NCI-H2081 treated with DMSO at 0.1 percent for 48 hours (cell line): ENCODE measurements at places on chromosomes 16 and 17.

- DNase-seq = no peak
These were observed 501.6 kb downstream of the MAF start for GRCh38 chr16:79098907-79099306.

- no peak for DNase-seq
These were observed 13.8 kb upstream of the ATP6V0C start for GRCh38 chr16:2499890-2500429.

- no peak for DNase-seq
These were observed 10.7 kb upstream of the SKAP1 start for GRCh38 chr17:48440669-48441068.

DNA sequence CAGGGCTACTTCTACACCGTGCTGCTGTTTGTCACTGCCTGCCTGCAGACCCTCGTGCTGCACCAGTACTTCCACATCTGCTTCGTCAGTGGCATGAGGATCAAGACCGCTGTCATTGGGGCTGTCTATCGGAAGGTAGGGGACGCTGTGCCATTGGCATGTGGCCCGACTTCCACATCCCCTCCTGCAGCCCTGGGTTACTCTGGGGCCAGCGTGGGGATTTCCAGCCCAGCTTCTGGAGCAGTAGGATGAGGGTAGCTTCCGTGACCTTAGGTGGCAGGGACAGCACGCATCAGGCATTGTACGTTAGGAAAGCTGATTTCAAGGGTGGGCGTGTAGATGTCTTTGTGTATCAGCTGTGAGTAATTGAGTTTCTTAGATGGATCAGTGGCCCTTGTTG is 96.5 kb downstream of the ABCC1 start:
- DNase-seq = no peak

DNA sequence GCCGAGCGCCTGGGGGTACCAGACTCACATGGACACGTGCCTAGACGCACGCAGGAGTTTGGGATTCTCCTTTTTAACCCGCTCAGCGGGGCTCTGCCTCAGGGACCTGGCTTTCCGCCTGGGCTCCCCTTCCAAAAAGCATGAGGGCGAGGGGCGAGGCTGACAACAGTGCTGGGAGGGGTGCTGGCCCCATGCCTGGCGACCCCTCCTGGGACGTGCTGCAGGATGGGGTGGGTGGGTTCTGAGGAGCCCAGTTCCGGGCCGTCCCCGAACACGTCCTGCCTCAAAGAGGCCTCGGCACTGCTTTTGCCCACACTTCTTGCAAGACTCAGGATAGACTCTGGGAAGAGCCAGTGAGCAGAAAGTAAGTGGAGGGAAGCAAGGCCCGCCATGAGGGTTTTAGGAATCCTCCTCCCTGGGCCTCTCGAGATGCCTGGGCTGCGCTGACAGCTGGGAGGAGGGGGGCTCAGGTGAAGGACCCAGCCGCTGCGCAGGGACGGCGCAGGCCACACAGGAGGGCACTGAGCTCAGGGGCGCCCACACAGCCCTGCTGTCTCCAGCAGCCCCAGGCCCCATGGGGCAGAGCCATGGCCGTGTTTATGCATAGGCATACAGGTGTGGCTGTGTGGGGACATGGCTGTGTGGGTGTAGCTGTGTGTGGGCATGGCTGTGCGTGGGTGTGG is 15.4 kb upstream of the PABPN1L start:
- no peak for DNase-seq

DNA sequence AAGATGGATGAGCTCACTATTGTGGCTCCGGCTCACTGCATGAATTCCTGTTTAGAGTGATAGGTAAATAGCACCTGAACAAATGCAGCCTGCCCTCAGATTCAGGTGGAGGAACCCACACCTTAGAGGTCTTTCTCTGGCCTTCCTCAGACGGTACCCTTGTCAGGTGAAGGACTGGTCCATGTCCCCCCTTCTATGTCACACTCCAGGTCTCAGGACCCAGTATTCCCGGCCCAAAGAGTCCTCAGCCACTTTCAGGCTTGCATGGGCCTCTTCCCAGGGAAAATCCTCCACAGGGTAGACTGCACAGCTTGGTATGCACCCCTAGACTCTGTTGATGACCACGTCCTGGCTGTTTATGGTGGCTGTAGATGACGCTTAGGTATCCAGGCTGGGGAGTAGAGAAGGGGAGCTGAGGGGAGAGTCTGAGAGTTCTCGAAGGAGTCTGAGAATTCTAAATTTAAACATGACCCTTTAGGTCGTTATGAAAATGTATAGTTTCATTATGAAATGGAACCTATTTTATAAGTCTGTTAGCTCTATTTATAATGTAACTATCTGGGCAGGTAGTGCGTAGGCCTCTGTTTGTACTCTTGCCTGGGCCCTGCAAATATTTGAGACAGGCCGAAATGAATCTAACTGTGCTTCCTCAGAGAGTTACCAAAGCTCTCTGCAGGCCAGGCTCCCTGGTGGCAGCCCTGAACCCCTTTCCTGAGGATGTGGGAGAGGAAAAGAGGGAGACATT is 32.5 kb upstream of the CCR7 start:
- DNase-seq = no peak

GRCh38 chr17:13740686-13741085 is 139.0 kb upstream of the HS3ST3A1 start:
- DNase-seq = no peak

- no peak for DNase-seq
These were observed 20.5 kb upstream of the SMPD3 start for GRCh38 chr16:68468842-68469241.

GRCh38 chr16:12811441-12812383 is 8.0 kb upstream of the CPPED1 start:
- no peak for DNase-seq

- no peak for DNase-seq
These were observed 41.4 kb upstream of the CLEC18A start for GRCh38 chr16:69909760-69910159.

DNA sequence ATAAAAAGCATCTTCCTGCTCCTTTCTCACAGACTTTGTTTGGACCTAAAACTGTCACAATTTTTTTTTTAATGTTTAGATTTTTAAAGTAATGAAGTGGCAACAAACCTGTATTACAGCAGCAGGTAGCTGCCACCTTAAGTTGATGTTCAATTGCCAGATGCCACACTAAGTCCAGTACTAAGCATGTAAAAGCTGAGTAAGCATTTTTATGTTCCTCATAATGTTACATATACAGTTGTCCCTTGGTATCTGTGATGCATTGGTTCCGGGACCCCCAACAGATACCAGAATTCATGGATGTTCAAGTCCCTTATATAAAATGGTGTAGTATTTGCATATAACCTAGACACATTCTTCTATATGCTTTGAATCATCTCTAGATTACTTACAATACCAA is 45.1 kb downstream of the TNRC6A start:
- no peak for DNase-seq

DNA sequence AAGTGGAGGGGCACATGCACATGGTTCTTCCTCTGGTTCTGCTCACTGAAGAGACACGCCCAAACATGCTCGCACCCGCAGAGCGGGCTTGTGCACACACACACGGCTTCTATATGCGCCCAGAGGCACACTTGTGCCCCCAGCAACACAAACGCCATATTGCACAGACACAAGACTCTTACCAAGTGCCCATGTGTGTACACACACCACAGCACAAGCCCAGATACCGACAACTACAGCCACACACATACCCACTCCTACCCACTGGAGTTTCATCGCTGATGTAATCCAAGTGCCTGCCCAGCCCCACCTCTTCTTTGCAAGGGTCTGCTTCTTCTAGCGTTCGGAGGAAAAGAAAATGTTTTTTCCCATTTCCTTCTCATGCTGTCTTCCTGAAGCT is 6.5 kb upstream of the PRR29 start:
- no peak for DNase-seq

DNA sequence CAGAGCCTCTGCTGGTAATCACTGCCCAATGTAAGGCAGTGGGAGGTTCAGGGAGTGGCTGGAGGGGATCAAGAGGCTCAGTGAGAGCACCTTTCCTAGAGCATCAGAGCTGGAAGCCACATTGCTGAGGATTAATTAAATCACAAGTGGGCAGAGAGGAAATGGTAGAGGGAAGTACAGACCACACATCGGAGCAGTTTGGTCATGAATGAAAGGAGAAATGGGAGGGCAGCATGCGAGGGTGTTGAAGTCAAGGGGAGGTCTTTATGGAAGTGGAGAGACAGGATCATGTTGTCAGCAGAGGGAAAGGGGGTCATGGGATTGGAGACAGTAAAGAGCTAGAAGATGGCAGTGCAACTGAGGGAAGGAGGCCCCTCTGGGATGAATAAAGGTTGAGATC is 2.3 kb downstream of the CCL17 start:
- DNase-seq = no peak

GRCh38 chr17:32451879-32452278 is 7.6 kb downstream of the PSMD11 start:
- no peak for DNase-seq

DNA sequence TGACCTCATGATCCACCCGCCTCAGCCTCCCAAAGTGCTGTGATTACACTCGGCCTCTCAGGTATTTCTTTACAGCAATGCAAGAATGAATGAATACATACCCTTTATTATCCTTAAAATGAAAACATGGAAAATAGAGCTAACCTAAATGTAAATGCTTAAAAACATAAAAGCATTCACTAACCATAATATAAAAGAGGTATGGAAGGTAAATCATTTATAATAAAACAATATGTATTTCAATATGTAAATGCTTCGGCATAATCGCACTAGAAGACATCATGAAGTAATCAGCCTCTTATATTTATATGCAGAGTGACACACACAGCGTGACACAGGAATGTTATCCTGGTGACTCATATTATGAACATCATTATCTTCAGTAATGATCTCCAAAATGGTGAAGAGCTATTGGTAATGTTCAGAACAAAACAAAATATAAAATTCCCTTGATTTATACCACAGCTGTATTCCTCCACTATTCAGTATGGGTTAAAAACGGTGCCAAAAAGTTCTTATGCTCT is 53.9 kb downstream of the AIPL1 start:
- no peak for DNase-seq

DNA sequence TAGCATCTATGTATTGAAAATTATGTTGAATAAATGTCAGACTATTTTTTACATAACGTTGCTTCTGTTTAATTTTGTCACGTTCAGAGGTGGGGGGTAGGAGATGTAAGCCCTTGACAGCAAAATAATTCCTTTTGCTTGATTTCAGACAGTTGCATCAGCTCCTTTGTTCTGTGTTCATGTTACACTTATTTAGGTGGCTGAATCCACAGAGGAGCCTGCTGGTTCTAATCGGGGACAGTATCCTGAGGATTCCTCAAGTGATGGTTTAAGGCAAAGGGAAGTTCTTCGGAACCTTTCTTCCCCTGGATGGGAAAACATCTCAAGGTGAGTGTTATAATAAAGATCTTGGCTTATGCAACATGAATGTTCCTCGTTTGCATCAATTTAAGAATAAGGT is 4.5 kb downstream of the HERPUD1 start:
- no peak for DNase-seq

- DNase-seq = no peak
These were observed 3.3 kb downstream of the CDK5R1 start for GRCh38 chr17:32490101-32490482.

DNA sequence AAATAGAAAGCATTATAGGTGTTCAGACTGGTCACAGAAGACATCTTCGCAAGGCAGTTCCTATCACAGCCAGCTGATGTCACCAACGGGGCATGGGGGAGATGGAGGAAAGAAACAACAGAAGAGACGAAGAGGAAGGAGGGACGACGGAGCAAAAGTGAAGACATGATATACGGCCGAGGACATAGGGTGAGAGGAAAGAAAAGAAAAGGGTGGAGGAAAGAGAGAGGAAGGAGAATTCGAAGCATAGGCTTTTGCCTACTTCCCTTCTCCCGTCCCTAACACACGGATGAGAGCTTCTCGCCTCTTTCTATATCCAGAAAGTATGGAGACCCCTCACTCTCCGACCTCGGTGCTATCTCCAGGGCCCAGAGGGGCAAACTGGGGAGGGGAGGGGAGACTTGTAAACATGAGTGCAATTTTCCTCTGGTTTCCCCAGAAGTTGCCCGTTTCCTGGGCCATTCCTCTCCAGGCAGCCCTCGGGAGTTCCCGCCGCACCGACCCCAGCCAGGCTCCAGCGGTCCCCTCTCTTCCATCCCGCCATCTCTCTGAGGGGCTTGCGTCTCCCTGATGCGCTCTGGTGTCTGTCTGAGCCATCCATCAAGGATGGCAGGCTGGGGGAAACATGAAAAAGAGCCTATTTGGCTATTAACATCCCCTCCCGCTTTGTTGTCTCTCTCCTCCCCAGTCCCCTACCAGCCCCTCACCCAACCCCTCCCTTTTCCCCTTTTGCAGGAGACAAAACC is 26.0 kb downstream of the COPZ2 start:
- DNase-seq = no peak

DNA sequence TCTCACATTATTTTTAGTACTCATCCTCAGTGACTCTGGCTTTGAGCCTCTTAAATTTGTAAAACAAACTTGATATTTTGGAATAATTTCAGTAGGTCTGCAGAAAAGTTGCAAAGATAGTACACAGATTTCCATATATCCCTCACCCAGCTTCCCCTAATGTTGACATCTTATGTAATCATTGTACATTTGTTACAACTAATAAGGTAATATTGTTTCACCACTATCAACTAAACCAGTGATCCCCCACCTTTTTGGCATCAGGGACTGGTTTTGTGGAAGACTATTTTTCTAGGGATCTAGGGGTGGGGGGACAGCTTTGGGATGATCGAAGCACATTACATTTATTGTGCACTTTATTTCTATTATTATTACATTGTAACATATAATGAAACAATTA is 391.2 kb downstream of the CA10 start:
- no peak for DNase-seq

DNA sequence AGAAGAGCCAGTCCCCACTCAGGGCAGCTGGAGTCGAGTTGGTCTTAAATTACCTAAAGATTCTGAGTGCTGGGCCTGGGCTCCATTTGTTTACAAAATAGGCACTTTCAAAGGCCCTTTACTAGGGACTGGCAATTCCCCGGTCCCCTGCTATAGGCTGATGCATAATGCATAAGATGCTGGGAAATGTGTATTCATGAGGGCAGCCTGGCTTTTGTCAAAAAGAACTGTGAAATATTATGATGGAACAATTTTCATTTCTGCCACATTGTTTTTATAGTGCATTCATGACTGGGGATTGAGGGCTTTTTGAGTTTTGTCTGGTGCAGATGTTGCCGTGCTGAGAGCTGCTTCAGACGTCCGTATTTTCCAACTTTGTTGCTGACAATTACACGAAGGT is 617.0 kb upstream of the CDH5 start:
- no peak for DNase-seq

- no peak for DNase-seq
These were observed 10.2 kb upstream of the CBX8 start for GRCh38 chr17:79806863-79807720.

- DNase-seq = no peak
These were observed 8.6 kb downstream of the CX3CL1 start for GRCh38 chr16:57380671-57381462.

DNA sequence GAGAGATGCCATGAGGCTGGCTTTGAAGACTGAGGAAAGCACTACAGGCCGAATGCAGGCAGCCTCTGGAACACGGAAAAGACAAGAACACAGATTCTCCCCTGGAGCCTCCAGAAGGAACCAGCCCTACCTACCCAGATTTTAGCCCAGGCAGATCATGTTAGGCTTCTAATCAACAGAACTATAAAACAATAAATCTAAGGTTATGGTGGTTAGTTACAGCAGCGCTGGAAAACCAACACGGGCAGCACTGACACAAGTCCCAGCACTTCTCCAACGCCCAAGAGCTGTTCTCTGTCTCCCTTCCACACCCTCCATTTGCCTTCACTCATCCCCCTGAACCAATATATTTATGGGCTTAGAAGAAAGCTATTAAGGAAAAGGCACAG is 7.5 kb downstream of the ANKRD11 start:
- no peak for DNase-seq
